ENCODE measurements at places on chromosomes 3 and 15. TPM values are rescaled to one million over a fixed set of nuclear protein-coding genes. Genes with fewer than 3 reads are reported as not detected.

DNA sequence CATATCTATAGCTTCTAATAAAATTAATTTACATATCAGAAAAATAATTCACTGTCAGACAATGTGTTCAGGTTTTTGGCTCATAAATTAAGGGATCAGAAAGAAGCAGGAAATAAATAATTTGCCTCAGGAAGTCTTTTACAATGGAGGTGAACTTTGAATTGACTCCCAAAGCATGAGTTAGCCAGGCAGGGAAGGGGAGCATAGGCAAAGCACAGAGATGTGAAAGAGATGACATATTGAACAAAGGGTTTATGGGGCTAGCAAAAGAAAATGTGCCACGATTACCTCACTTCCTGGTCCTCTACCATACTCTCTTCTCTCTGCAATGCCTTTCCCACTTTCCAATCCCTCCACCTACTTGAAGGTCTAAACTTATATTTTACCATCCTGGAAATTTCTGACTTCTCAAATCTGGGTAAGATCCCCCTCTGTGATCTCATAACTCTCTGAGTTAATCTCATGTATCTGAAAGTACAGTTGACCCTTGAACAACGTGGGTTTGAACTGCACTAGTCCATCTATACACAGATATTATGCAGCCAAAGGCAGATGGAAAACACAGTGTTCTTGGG lies 4.1 kb upstream of the HEXA start:
- no peak for DNase-seq

DNA sequence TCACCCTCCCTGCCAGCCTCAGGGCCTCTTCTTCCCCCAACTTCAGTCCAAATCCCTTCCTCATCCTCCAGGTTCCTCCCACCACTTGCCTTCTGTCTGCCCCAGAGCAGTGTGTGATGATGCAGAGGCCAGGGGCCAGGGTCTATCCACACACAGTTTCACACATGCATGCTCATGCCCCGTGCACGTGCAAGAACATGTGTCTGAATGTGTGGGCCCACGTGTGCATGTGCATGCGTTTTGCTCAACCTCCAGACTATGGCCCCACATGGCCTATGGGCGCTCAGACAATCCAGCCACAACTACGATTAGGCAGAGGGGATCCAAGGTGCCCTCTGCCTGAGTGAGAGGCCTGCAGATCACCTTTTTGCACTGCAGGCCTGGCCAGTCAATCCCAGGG lies 32.3 kb upstream of the SLC6A1 start:
- no peak for DNase-seq

Gene STRIT1
- total RNA-seq: not detected

DNA sequence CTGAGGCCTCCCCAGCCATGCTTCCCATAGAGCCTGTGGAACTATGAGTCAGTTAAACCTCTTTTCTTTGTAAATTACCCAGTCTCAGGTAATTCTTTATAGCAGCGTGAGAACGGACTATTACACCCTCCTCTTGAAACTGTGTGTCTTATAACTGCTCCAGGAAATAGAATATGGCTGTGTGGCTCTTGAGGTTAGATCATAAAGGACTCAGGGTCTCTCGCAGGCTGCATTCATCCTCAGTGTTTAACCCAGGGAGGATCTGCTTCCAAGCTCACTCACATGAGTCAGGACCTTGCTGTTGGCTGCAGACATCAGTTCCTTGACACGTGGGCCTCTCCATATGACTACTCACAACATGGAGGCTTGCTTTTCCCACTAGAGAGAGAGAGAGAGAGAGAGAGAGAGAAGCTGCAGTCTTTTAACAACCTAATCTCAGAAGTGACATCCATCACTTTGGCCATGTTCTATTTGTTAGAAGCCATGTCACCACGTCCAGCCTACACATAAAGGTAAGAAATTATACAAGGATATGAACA lies 114.3 kb upstream of the UBE2E1 start:
- no peak for DNase-seq

Gene OIP5
- 26.7 TPM for total RNA-seq

DNA sequence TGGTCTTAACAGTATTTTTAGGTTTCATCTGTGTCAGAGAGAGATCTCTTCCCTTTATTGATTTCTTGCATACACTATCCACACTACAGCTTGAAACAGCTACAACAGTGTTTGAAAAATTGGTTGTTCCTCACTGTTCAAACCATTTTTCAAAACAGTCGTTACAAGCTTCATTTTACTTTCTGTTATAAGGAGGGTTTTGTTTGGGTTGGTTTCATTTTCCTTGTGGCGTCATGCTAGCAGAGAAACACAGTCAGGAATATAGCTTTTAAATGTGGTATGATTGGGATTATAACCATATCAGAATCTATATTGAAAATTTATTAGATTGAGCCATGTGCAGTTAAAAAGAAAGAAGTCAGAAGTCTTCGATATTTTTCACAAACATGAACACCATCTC lies 400.6 kb downstream of the ZBTB20 start:
- DNase-seq: no peak

DNA sequence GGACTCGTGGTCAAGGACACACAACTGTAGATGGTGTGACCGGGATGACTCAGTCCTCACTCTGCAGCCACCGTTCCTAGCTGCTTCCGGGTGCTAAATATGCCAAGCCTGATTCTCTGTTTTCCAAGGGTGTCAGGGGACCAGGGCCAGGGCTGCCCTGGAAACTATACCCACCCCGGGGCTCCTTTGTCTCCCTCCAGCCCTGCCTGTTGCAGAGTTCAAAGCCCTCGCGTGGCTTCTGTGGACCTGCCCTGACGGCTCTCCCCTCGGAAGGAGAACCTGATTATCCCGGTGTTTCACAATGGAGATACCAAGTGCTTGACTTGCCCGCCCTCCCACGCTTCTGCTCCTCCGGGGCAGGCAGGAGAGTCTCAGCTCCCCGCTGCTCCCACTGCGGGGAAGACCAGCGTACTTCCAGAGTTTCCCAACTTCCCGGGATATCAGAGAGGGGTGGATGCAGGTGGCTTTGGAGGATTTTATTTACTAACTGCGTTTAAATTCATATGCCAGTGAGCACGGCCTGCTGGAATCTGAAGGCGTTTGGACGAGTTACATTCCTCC lies 125.0 kb downstream of the ASB7 start:
- DNase-seq: no peak

Gene LRRC31
- not detected for total RNA-seq

GRCh38 chr15:34361278-34361677 lies 5.7 kb downstream of the LPCAT4 start:
- DNase-seq: no peak

DNA sequence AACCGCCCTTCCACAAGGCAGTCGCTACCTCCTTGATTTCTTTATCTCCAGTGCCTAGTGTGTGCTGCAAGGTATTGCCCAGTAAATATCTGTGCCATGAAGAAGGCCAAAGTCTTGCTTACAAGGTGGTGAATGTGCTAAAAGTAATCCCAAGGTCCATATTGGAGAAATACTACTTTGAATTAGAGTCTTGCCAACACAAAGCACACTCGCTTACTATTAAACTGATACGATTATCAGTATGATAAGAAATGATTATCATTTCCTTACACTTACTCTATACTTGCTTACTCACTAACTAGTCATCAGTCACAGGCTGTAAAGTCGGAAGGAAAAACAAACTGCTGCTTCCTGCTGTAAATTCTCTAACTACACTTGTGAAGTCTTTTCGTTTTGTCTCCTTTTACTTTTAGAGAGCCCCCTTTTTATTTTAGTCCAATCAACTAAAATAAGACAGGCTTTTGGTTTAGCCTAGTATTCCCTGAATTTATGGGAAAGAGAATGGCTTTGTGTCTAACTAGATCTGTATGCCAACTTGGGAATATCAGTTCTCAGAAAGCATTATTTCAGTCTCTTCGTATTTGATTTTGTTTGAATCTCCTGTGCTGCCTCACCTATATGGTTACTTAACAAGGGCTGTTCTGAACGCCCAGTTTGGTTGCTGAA lies 107.1 kb upstream of the TSC22D2 start:
- peak; percentile 80 for DNase-seq

GRCh38 chr3:166582236-166582635 lies 745.0 kb upstream of the BCHE start:
- DNase-seq: no peak

- DNase-seq: no peak
These were observed 20.5 kb downstream of the POLR2M start for GRCh38 chr15:57727031-57727430.

Gene DNAH12
- total RNA-seq: 0.21 TPM

DNA sequence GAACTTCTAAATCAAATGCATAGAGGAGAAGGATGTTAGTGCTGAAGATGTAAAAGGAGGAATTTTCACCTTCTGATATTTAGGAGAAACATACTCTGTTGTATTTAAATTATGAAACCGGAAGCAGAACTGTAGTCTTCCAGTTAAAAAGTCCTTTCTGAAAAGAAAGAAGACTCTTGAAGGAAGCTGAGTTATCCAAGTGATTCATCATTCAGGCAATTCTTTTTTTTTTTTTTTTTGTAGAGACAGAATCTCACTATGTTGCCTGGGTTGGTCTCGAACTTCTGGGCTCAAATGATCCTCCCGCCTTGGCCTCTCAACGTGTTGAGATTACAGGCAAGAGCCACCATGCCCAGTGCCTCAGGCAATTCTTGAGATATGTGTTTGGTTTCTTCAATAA lies 424.8 kb upstream of the TPM1 start:
- no peak for DNase-seq

Gene PARP15
- total RNA-seq: 0.21 TPM

GRCh38 chr3:13647298-13648059 lies 98.6 kb downstream of the FBLN2 start:
- no peak for DNase-seq

Gene FANCD2
- total RNA-seq: 20.0 TPM

Gene IL12A
- not detected for total RNA-seq

GRCh38 chr3:184685646-184686045 lies 26.2 kb downstream of the MAGEF1 start:
- no peak for DNase-seq
